AG10803 (cell line): ENCODE measurements at places on chromosomes 3 and 15.

- DNase-seq, result no peak
Observed at GRCh38 chr3:184260724-184261269, 556 bp downstream of the CAMK2N2 start.

GRCh38 chr15:93360318-93360717, 271.3 kb upstream of the RGMA start:
- DNase-seq, result no peak

DNA sequence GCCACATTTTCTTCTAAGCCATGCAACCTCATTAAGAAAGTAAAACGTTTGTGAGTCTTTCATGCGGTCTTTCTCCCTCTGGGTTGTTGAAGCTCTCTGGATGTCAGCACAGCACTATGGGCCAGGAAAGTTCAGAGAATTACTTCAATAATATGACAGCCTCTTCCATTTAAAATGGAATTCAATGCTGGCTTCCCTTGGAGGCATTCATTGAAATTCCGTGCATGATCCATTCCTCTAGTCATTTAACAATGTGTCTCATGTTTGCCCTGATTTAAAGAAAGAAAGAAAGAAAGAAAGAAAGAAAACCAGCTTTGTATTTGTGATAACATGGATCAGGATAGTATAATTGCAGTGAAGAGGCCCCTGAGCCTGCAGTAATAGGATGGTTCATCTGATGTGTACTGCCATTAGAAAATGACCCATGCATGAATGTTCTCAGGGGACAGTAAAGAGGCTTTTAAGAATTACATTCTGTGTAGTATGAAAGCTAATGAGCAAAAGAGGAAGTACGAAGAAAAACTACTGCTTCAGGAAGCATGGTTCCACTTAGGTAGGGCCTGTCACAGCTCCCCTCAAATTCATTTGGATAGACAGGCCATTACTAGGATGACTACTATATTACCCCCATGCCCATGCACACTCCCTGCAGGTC, 146.0 kb downstream of the ARPP21 start:
- no peak for DNase-seq

DNA sequence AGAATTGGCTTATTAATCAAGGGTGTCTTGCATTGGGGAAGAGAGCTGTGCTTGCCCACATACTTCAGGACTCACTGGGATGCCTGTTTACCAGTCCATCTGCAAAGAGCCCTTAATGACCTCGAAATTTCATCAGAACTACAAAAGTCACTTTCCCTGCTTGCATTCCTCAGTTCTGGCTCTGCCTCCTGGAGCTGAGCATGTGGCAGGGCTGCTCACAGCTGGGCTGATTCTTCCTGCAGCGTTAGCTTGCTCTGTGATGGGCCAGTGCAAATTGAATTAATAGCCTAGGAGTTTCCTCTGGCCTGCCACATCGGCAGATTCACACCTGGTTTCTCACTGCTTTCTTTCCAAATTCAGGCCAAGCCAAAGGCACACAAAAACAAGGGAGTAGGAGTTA, 108.9 kb downstream of the DUT start:
- DNase-seq, result peak; percentile 99

- no peak for DNase-seq
Observed at GRCh38 chr3:192409838-192410683, 317.3 kb downstream of the FGF12 start.

DNA sequence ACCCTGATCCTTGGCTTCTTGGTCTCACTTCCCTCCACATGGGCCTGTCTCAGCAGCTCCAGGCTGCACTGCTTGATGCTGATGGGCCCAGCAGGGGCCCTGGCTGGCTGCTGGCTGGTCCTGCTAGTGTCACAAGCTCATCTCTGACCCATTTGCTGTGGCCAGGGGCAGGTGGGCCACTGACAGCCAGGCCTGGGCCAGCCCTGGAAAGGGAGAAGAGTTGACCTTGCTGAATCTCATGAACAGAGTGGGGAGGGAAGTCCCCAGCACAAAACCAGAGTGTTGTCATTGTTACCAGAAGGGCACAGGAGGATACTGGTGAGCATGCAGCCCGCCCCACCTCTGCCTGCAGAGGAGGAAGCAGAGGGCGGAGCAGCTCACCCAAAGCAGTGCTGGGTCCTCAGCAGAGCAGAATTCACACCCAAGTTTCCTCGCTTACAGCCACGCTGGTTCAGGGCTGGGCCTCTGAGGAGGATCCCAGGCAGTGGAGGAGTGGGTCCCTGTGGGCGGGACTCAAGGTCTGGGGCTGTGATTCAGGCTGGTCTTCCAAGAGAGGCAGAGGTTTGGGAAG, 7.6 kb upstream of the KLF15 start:
- no peak for DNase-seq

DNA sequence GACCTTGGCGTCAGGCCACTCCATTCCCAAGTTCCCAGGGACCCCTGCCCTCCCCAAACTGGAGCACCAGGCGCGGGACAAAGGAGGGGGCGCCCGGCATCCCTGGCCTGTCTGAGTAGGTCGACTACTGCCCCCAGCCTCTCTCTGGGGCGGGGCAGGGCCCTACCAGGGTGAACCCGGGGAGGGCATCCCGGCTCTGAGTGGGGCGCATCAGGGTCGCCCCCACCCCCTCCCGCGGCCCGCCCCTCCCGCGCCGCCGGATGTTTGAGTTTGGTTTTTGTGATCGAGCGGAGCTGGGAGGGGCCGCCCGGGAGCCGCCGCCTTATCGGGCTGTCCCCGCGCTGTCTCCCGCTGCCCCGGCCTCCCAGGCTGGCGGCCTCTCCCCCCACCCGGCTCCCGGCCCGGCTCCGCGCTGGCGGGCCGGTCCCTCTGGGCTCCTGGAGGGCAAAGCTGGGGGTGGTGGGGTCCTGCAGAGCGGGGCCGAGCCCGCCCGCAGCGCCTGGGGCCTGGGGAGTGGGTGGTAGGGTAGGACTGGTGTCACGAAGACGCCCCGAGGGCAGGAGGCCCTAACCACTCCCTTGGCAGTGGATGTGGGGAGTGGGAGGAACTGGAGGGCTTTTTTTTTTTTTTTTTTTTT, 47.2 kb upstream of the SMAD6 start:
- DNase-seq, result no peak

DNA sequence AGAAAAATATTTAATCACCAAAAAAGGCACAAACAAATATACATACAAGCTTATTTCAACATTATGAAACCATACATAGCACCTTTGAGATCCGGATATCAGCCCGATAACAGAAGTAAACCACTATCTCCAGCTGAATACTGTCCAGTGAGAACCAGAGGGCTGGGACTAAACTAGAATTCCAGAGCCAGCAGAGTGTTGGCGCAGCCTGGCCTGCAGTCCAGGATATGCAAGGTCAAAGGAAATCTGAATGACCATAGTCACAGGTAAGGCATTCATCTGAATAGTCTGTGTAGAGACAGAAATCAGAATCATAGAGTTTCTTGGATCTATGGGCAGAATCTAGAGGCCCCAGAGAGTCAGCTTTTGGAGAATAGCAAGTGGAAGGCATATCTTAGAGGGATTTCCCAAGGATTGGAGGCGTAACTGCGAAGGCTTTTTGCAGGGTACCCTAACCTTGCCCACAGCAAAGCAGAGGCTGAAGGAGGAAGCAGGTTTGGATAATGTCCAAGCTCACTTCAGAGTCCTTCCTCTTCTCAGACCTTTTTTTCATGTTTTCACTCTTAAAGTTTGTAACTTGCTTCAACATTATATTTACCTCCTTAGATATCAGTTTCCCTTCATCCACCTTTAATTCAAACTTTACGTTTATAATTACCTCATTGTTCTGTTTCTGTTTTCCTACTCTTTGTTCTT, 32.5 kb upstream of the TP63 start:
- no peak for DNase-seq

GRCh38 chr15:63587527-63587926, 9.7 kb upstream of the FBXL22 start:
- DNase-seq, result peak; percentile 81

DNA sequence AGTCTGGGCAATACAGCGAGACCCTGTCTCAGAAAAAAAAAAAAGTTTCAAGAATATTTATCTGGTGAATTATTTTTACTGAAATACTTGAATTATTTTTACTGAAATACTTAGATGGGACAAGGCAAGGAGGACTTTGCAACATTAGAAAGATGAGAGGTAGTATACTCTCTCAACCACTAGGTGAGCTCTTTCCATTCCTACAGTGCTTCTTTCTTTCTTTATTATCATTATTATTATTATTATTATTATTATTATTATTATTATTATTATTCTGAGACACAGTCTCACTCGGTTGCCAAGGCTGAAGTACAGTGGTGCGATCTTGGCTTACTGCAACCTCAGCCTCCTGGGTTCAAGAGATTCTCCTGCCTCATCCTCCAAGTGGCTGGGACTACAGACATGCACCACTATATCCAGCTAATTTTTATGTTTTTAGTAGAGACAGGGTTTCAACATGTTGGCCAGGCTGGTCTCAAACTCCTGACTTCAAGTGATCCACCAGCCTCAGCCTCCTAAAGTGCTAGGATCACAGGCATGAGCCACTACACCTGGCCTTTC, 468.8 kb downstream of the MAGI1 start:
- no peak for DNase-seq

DNA sequence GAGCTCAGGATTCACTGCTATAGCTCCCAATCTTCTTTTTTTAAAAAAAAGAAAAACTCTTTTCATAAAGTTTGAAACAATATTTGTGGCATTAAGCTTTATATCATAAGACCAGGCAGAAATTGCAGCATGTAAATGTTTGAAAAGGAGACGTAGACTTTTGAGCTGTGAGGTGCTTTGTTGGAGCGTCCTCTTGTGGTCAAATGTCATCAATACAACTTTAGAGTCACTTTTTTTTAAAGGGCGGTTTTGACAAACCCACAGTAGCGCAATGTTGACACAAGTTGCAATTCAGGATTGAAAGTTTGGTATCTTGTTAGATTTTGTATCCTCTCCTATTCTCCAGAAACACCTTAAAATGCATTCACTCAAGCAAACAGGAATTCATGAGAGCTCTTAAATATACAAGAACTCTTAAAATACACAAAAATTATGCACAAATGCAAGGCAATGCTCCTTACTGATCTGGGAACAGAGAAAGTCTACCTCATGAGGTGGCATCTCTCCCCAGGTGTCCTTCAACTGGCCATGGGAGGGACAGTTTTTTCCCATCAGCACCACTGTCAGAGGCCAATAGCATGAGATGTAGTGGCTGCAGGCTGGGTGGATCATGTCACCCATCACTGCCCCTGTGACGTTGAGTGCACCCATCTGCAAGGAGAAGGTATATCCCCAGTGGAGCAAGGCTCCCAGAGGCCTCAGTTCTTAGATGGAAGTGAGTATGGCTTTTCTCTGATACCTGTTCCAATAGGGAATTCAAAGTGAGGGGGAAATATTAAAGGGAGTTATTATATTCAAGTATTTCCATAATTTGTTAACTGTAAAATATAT, 70.7 kb downstream of the ANXA2 start:
- DNase-seq, result peak; percentile 52

- peak; percentile 1 for DNase-seq
Observed at GRCh38 chr3:53518495-53518981, 24.1 kb downstream of the CACNA1D start.

DNA sequence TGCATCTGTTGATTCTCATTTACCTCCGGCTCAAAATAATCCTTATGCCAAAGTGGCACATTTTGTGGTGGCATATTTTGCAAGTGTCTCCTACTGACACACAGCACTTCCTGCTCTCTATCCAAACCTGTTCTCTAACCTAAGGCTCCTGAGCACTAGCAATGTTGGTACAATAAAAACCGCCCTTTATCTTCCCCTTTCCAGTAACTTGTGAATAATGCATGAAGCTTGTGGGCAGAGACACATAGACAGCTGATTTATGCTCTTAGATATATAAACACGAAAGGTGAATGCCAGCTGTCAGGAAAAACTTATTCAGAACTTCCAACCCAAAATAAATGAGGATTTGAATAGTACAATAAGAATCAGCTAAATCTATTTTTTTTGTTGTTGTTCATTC, 34.6 kb upstream of the ARPIN start:
- no peak for DNase-seq

GRCh38 chr3:123518892-123519485, 65.9 kb downstream of the HACD2 start:
- DNase-seq, result no peak

DNA sequence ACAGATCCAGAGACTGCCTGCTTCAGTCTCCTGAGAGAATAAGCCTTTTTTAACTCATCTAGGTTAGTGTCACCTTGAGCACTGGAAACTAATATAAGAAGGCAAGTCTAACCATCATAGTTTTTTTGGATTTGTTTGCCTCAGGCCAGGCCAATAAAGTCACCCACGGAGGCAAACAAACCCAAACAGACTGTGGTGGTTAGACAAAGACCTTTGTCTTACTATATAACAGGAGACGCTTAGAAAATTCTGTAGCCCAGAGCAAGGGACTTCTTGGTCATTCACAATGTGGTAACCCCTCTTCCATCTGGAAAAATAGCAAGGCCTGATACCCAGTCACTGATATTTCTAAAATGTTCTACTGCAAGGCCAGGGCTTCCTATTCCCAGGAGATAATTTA, 45.3 kb upstream of the PPP2R3A start:
- DNase-seq, result no peak

DNA sequence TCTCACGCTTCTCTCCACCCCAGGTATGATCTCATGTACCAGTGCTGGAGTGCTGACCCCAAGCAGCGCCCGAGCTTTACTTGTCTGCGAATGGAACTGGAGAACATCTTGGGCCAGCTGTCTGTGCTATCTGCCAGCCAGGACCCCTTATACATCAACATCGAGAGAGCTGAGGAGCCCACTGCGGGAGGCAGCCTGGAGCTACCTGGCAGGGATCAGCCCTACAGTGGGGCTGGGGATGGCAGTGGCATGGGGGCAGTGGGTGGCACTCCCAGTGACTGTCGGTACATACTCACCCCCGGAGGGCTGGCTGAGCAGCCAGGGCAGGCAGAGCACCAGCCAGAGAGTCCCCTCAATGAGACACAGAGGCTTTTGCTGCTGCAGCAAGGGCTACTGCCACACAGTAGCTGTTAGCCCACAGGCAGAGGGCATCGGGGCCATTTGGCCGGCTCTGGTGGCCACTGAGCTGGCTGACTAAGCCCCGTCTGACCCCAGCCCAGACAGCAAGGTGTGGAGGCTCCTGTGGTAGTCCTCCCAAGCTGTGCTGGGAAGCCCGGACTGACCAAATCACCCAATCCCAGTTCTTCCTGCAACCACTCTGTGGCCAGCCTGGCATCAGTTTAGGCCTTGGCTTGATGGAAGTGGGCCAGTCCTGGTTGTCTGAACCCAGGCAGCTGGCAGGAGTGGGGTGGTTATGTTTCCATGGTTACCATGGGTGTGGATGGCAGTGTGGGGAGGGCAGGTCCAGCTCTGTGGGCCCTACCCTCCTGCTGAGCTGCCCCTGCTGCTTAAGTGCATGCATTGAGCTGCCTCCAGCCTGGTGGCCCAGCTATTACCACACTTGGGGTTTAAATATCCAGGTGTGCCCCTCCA, 19.1 kb downstream of the TYRO3 start:
- DNase-seq, result no peak

DNA sequence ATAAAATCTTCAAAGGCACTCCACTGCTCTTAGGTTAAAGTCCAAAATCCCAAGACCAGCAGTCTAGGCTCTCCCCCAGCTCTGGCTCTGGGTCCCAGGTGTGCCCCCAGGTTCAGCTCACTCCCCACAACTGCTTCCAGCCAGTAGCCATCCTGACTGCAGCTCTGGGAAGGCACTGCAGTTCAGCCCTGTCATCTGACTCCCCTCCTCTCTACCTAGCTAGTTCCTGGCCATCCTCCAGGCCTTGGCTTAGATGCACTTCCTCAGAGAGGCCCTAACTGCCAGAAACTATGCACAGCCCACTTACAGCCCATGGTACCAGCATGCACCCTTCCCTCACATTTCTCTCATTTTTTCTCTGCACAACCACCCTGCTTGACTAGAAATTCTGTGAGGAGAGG, 25.5 kb downstream of the TBC1D2B start:
- DNase-seq, result no peak

- DNase-seq, result peak; percentile 78
Observed at GRCh38 chr3:123046262-123047061, 18.9 kb upstream of the SEMA5B start.

GRCh38 chr15:91862891-91863504, 9.5 kb downstream of the SLCO3A1 start:
- no peak for DNase-seq
